ENCODE measurements at places on chromosomes 1 and 21. TPM values are rescaled to one million over a fixed set of nuclear protein-coding genes. Genes with fewer than 3 reads are reported as not detected.
A peak's percentile ranks its signal among the peaks of the same experiment; 100 is the strongest.

GRCh38 chr1:170707959-170708655 is 44.2 kb downstream of the PRRX1 start:
- peak; percentile 78 for DNase-seq

FMN2 gene
- polyA plus RNA-seq = 6.9 TPM

- no peak for DNase-seq
Observed at GRCh38 chr1:2368053-2368744, 23.2 kb downstream of the MORN1 start.

DNA sequence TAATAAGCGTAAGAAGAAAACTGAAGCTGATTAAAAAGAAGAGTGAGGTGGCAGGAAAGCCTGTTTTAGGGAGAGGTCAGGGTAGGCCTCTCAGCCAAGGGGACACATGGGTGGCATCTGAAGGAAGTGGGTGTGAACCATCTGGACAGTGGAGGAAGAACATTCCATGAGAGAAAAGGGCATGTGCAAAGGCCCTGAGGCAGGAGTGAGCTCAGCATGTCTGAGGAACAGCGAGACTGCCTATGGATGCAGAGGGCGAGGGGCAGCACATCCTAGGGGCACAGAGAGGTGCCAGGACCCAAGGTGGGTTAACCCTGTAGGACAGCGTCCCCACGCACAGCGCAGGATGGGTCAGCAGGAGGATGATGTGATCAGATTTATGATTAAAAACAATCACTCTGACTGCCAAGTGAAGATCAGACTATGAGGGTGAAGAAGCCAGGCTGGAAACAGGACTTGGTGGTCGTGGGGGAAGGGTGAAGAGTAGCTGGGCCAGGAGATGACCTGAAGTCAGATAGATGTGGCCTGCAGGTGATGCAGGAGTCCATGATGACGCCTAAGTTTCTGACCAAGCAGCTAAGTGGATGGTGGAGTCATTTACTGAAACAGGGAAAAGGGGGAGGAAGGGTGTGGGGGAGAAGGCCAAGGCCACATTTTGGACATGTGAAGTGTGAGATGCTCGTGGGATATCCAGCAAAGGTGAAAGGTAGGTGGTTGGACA is 37.9 kb downstream of the PABPC4 start:
- DNase-seq = no peak

GRCh38 chr1:167473761-167474160 is 44.6 kb downstream of the CD247 start:
- DNase-seq = no peak

IRF2BP2 gene
- 20.3 TPM for polyA plus RNA-seq

NUAK2 gene
- 8.2 TPM for polyA plus RNA-seq

- DNase-seq = no peak
Observed at GRCh38 chr1:223179280-223179679, 36.2 kb upstream of the TLR5 start.

CA6 gene
- not detected for polyA plus RNA-seq

DNA sequence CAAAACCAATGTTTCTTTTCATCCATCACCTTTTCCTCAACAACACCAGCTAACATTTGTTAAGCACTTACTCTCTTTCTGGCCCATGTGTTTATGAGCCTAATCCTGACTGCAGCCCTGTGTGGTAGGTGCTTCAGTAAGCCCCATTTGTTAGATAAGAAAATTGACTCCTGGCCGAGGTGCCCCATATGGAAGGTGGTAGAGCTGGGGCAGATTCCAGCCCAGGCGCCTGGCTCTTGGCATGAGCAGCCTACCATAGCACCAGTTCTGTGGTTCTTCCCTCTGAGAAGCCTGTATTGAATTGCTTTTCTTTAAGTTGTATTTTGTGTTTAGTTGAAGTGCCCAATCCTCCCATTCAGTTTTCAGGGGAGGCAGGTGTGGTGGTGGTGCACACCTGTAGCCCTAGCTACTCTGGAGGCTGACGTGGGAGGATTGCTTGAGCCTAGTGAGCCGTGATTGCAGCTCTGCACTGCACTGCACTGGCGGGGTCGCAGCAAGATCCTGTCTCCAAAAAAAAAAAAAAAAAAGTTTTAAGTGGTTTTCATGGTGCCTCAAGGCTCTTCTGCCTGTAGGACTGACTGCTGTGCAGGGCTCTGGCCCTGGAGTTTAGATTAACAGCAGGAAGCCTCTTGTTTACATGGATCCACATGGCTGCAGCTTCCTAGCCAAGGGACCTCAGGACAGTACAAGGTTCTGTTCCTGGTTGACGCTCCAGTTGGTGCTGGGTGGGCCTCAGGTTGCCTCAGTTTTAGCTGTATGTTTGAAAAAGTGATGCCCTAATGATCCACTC is 125.9 kb downstream of the MRPS6 start:
- no peak for DNase-seq

GRCh38 chr1:200737647-200738291 is 924 bp upstream of the CAMSAP2 start:
- no peak for DNase-seq

DNA sequence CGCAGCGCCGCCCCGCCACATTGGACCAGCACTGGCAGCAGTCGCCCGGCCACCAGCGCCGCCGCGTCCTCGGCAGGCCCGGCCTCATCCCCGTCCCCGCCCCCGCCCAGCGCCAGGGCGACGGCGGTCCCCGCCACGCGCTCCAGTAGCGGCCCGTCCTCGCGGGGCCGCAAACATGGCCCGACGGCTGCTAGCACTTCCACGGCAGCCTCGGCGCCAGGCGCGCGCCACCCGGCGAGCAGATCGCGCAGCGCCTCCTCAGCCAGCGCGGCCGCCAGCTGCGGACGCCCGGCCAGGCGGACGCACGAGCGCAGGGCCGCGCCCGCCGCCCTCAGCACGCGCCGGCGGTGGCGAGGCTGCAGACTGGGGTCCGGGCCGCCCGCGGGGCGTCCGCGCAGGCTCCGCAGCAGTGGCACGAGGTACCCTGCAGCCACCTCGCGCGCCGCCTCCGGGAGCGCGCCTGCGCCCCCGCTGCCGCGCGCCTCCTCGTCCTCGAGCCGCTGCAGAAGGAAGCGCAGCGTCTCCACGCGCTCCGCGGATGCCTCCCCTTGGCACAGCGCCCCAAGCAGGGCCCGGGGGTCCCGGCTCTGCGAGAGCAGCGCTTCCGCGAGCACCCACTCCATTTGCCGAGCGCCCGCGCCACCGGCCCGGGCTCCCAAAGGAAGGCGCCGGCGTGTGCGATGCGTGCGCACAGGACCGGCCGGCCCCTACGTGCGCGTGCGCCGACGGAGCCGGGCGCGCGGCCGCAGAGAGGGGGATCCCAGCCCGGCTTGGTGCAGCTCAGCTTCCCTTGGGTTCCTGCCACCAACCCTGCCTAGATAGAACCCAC is at the start of gene TARBP1:
Gene TARBP1 (minus strand): TSS at position 699 of the 829 bp plus-strand sequence. CDS start 76 bp downstream, at position 623.
- DNase-seq = peak; percentile 20

GRCh38 chr1:196121181-196121580 is 487.1 kb downstream of the KCNT2 start:
- DNase-seq = no peak

DNALI1 gene
- 14.2 TPM for polyA plus RNA-seq

- no peak for DNase-seq
Observed at GRCh38 chr1:101137144-101138126, 99.4 kb upstream of the S1PR1 start.

DNA sequence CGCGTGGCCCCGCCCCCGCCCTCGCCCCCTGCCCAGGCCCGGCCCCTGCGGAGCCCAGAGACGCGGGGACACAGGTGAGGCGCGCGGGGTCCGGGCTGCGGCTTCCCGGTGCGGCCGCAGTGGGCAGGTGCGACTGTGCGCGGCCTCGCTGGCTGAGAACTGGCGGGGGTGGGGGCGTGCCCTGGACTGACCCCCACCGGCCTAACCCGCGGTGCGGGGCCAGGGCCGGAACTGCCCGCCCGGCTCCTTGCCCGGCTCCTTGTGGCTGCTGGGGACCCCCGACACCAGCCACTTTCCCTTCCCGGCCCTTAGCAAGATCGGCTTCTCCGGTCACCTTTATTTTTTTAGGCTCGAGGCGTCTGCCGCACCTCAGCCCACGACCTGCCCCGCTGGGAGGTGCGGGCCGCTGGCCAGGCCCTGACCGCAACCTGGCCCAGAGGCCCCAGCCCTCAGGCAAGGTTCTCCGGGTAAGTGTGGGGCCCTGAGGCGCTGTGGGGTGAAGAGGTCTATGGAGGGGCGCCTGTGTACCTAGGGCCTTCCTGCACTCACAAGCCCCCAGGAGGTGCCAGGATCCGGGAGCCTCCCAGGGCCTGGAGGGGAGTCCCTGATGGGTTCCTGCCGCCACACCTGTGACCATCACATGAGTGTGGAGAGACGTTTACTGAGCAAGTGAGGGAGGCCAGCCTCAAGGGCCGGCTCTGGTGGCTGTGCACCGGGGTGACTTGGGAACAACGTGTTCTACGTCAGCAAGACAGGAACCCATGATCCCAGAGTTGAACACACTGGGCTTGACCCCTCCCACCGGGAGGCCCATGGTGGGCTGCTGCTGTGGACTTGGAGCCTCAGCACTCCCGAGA is at the start of gene SMIM1:
Gene SMIM1 (plus strand): TSS at position 35 of the 857 bp plus-strand sequence. CDS start 2,625 bp downstream, outside the sequence.
- no peak for DNase-seq

Data from AG04450 (cell line).